NCI-H510A (cell line): ENCODE measurements at places on chromosomes 12 and 14.

DNA sequence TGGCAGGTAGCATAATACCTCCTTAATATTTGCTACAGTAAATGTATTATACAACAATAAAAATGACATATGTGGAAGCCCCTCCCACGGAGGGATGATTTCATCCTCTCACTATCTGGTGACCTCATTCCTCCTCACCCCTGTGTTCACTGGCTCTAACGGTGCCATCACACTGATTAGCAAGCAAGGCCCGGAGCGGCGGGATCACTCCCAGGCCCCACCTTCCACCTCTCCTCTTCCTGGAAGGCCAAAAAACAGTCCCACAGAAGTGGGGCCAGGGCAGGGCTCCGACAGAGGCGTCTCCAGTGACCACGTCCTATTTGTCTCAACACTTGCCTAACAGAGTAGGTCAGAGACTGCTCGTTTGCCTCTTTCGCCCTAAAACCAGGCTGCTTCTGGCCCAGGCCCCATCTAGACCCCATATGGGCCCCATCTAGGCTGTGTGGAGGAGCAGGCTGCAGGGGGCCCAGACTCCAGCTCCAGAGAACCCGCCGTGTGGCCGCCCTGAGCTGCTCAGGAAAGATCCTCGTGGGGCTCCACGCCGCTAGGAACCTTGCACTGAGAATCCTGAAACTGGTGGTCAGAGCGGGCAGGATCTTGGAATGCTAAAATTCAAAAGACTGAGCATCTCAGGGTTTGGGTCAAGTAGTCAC, 3.7 kb downstream of the SELPLG start:
- DNase-seq, result no peak

GRCh38 chr12:70686299-70686698, 49.1 kb upstream of the PTPRB start:
- no peak for DNase-seq

GRCh38 chr14:30375296-30375892, 183.6 kb upstream of the G2E3 start:
- no peak for DNase-seq

DNA sequence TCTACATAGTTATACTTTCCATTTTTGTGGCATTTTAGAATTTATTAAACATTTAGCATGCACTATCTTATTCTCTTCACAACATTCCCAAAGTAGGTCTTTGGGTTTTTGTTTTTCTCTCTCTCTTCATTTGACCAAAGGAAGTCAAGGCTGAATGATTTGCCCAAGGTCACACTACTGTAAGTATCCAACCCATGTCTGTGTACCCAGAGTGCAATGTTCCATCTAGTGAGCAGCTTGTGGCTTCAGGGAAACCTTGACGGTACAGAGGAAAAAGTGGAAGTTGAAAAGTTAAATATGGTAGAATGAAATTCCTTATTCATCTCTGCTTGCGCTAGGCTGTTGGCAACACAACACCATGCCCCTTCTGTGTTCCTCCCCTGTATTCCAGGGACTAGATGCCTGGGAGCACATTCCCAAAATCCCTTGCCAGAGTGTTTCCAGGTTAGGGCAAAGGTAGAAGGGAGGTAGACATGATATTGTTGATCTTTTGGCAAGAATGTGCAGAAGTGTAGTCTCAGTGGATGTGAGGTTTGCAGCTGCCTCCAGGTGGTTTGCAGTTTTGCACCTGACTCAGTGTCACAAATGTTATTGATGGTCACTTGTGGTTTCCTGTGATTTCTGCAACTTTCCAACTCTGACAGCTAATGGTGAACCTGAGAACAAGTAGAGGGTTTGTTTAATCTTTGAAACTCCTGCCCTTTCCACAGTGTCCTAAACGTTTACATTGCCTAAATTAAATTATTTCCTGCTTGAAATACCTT, 196.7 kb downstream of the RMST start:
- DNase-seq, result no peak

DNA sequence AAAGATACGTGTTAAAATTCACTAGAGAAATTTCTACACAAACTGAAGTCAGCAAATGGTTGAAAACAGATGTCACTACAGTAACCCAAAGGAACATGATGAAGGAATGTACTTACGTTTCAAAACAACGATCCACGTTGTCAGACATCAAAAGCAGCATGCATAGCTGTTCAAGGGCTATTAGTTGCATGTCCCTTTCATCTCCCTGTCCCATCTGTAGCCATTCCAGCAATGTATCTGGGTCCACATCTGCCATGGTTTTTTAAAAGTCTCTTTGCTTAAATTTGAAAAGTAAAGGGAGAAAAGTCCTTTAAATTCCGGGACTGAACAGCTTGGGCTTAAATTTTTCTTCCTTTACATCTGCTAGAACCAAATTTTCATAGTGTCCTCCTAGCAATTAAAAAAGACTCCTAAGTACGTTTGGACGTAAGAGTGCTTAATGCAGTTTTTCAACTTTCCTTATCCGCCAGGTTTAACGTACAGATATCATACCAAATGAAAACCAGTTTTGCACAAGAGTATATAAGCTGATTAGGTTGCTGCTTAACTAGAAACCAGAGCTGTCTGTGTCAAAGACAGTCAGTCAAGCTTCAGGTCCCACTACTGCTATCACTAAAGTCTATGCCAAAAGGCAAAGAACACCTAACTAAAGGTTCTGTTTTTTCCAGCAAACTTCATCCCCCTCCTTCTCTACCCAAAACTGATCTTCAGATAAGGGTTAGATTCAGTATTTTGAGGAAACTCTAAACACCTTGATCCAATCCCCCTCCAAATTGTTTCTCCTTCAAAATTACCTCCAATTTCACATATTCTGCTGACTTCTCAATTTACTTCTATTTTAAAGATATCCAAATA, 1.7 kb downstream of the HECTD1 start:
- no peak for DNase-seq

- no peak for DNase-seq
These were observed 50.0 kb downstream of the PPFIBP1 start for GRCh38 chr12:27573972-27574371.

DNA sequence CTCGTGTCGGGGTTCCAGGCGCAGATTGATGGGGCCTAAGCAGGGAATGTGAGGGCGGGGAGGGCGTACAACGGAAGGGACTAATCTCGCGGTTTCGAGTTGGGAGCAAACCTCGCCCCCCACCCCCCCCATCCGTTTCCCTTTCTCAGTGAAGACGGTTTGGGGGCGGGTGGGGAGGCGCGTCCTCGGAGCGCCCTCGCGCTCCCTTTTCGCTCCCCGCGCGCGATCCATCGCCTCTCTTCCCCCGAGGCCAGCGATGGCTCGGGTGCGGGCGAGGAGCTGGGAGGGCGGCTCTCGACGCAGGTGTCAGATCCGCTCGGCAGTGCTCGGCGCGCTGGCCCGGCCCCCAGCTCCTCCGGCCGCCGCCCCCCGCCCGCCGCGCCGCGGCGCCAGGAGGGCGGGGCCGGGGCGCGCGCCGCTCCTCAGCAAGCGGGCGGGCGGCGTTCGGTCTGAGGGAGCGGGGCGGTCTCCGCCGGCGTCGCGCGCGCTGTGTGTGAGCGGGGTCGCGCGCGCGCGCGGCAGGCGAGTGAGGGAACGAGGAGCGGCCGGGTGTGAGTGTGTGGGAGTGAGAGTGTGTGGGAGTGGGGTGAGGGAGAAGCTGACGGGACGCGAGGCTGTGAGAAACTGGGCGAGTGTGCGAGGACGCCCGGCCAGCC, at the start of gene RIMKLB:
TSS of gene RIMKLB (plus strand) at position 516 of the 656 bp plus-strand sequence. CDS start 15,876 bp downstream, outside the sequence.
- DNase-seq, result peak; percentile 77

DNA sequence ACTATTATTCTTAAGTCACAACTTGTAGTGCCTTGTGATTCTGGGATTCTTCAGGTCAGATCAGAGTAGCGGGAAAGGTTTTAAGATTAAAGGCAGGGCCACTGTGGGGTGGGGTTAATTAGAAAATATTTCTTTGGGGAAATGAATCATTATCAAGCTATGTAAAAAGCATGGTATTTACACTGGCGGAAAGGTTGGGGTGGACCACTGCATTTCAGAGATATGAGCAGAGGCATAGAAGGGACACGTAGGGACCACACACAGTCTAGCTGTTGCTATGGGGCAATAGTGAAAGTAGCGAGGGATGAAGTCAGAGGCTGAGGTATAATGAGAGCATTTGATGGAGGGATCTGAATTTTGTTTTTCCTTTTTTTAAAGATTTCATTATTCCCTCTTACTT, 31.7 kb upstream of the KCNH3 start:
- no peak for DNase-seq

DNA sequence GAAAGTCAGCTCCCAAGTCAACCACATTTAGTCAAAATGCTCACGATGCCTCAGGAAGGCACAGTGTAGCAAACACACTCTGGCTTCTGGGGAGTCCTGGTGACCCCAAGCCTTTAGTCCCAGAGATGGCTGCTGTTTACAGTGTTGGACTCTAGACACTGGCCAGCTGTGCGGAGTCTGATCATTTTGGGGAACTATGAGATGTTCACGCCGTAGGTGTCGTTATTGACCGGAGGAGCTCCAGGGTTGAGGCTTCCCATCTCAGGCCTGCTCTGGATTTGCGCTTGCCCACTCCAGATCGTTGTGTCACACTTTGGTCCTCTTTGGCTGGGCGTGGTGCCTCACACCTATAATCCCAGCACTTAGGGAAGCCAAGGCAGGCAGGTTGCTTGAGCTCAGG, 27.7 kb downstream of the BRI3BP start:
- DNase-seq, result no peak

GRCh38 chr12:34395056-34396005, 373.0 kb downstream of the ALG10 start:
- no peak for DNase-seq

GRCh38 chr12:113744802-113745395, 221.2 kb downstream of the RBM19 start:
- DNase-seq, result no peak

- DNase-seq, result no peak
These were observed 6.3 kb upstream of the NFE2 start for GRCh38 chr12:54306925-54307741.

GRCh38 chr14:85437148-85437547, 92.8 kb upstream of the FLRT2 start:
- DNase-seq, result no peak

DNA sequence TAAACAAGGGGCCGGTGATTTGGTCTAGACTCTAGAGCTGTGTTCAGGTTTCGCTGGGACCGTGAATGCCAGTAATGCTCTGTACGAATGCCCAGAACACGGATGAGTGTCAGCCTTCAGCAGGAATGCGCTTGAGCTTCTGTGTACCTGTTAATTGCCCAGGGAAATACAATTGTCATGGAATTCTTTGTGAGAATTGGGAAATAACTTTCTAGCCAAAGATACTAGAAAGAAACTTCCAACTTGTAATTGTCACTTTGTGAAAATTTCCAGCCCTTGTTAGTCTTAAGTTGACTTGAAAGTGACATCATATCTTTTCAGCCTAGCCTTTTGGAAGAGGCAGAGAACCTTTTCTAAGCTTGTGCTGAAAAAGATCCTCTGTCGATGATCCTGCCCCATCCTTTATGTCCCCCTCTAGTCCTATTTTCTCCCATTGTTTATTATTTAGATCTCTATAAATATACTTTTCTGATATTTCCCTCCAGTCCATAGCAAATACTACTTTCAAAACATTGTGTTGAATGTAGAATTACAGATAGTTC, 2.7 kb downstream of the CHST11 start:
- no peak for DNase-seq

DNA sequence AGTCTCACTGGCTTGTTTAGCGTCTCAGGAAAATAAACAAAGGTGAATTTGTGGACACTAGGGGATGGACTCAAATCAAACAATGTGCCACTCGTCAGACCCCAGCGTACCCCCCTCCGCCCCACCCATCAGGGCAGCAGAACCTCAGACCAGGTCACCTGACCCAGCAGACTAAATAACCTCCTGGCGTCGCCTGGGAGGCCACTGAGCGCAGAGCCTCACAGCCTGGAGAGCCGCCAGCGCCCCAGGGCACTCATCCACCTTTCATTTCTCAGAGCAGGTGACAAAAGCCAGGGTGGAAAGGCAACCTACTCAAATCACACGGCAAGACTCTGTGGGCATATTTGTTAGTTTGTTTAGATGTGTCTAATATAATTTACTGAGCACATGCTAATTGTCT, 100.9 kb downstream of the DICER1 start:
- no peak for DNase-seq

DNA sequence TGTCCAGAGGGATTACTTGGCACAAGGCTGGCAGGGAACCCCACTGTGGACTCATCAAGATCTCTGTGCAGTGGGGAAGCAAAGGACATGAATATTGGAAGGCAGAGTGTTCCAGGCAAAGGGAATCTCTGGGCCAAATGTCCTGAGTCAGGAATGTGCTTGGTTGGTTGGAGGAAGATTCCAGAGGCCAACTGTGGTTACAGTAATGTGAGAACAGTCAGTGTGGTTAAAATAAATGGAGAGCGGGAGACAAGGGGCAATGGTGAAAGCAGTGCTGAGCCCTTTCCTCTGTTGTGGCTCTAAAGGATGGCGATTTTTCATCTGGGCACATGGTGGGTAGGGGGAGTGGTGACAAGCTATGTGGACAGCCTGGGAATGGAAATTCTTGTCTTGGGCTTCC, 948.2 kb downstream of the BCL11B start:
- no peak for DNase-seq

GRCh38 chr14:95295600-95296376, 23.9 kb downstream of the CLMN start:
- no peak for DNase-seq

GRCh38 chr12:124696693-124697476, 129.5 kb upstream of the NCOR2 start:
- DNase-seq, result no peak

DNA sequence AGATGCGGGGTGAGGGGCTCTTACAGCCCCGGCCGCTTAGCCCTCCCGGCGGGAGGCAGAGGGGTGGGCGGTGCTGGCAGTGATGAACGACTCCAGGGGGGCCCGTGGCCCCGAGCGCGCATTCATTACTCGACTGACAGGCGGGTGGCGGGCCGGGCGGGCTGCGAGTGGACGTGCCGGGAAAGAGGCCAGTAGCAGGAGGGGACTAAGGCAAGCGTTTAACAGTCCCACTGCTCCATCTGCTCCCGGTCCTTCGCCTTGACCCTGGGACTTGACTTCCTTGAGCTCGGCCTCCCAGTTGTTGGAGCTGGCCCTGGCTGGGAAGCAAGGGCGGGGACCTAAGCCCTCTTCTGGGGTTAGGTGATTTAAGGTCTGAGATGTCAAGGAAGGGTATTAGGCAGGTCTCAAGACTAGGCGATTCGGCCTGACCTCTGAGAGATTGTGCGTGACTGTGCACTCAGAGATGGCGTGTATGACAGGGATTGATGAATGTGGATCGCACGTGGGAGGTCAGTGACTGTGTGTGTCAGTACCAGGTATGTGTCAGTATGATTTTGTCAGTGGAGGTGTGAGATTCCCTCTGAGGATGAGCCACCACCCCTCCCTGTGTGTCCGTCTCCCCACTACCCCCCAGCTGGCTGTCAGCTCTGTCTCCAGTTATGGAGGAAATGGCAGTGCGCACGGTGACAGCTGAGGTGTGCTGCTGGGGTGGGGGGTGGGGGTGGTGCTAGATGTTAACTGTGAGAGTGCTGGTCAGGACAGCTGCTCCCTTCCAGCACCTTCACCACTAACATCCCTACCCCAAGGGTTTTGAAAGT, 3.6 kb upstream of the DNAJC22 start:
- DNase-seq, result no peak

GRCh38 chr12:27273114-27273513, 29.0 kb downstream of the STK38L start:
- DNase-seq, result no peak

- DNase-seq, result no peak
These were observed 51.2 kb downstream of the PITPNM2 start for GRCh38 chr12:123099560-123100192.
